ENCODE measurements at places on chromosomes 3 and 15. TPM values are rescaled to one million over a fixed set of nuclear protein-coding genes. Genes with fewer than 3 reads are reported as not detected.

GRCh38 chr15:90571063-90571541 lies 41.4 kb downstream of the CRTC3 start:
- DNase-seq: peak; percentile 38

- no peak for DNase-seq
These were observed 951 bp downstream of the TARS3 start for GRCh38 chr15:101723171-101723873.

DNA sequence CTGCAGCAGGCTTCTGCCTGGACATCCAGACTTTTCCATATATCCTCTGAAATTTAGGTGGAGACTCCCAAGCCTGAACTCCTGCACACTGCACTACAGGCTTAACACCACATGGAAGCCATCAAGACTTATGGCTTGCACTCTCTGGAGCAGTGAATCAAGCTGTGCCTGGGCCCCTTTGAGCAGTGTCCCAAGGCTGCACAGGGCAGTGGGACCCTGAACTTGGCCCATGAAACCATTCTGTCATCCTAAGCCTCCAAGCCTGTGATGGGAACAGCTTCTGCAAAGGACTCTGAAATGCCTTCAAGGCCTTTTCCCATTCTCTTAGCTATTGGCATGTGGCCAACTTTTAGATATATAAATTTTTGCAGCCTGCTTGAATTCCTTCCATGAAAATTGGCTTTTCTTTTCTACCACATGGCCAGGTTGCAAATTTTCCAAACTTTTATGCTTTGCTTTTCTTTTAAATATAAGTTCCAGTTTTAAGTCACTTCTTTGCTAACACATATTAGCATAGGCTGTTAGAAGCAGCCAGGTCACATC lies 257.8 kb upstream of the DCBLD2 start:
- no peak for DNase-seq

GPD1L gene
- total RNA-seq: 437 TPM

LPP gene
- total RNA-seq: 97.4 TPM

DNA sequence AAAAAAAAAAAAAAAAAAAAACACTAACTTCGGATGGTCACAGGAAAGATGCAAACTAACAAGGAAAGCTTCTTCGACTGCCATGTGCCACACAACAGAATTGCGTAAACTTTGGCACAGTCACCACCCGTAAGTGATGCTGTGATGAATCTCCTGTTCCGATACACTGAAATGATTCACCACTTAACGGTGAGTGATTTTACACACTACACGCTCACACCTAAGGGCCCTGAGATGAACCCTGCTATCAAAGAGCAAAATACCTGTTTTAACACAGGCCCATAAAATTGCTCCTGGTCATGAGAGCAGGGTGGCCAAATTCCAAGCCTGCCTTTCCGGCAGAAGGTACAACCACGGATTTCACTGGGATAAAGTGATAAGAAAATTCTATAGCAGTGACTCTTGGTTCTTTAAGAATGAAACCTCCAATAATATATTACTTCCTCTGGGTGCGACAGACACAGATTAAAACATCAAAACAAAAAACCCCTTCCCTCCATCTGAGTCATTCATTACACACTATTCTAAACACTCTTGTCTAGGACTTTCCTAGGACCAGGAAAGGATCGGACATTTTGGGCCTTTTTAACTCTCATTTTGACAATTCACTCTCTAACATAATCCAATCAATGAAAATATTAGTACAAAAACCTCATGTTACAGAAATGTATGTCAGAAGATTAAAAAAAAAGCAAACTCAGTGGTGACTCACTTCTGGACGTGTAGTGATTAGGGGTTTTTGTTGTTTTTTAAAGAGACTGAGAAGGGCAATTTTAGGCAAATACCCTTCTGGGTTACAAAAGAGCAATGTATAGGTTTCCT lies 28.3 kb downstream of the LRIG1 start:
- DNase-seq: no peak

- DNase-seq: no peak
These were observed 51.0 kb downstream of the CACNA1D start for GRCh38 chr3:53545310-53545995.

GRCh38 chr3:195101001-195101583 lies 169.9 kb downstream of the XXYLT1 start:
- DNase-seq: peak; percentile 80

Measured in left ventricle myocardium inferior (tissue), 1 donor.